Esophagus mucosa (tissue), 1 donor: ENCODE measurements at places on chromosomes 3 and 15.
A peak's percentile ranks its signal among the peaks of the same experiment; 100 is the strongest.

GRCh38 chr3:25724948-25725645 is 58.1 kb downstream of the NGLY1 start:
- peak; percentile 68 for ATAC-seq

- ATAC-seq = no peak
These were observed 14.1 kb downstream of the GPD1L start for GRCh38 chr3:32120471-32120870.

DNA sequence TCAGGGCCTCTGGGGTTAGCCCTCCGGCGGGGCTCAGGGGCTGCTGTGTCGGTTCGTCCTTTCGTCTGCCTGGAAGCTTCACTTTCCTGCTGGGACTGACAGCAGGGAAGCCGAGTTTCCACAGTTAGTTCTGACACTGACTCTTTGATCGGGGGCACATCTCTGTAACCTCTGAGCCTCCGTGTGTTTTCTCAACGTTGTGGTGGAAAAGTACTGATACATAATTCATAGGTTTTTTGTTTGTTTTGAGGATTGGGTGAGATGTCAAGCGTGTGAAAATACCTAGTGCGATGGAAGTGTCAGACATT is 481 bp downstream of the AP4E1 start:
- ATAC-seq = peak; percentile 12

GRCh38 chr3:52194485-52195290 is 3.3 kb upstream of the ALAS1 start:
- ATAC-seq = no peak

GRCh38 chr3:3005146-3005744 is 104.9 kb downstream of the IL5RA start:
- no peak for ATAC-seq

- ATAC-seq = no peak
These were observed 67.4 kb downstream of the PIK3R4 start for GRCh38 chr3:130679218-130679617.

DNA sequence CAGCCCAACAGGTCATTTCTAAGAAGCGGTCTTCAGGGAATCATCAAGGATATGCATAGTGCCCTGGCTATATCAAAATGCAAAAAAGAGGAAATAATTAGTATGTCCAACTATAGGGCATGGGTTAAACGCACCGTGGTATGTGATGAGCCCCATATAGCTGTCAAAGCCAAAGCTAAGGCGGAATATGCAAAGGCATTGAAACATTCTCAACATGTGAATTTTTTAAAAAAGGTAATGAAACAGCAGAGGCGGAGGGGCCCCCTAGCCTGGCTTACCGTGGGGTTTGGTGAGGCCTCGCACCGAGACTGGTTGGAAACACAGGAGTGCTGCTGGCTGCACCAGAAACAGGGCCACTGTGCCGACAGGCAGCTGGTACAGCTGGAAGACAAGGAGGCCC is 23.2 kb downstream of the PLXND1 start:
- no peak for ATAC-seq

- no peak for ATAC-seq
These were observed 47.9 kb upstream of the SYNM start for GRCh38 chr15:99057020-99057419.

DNA sequence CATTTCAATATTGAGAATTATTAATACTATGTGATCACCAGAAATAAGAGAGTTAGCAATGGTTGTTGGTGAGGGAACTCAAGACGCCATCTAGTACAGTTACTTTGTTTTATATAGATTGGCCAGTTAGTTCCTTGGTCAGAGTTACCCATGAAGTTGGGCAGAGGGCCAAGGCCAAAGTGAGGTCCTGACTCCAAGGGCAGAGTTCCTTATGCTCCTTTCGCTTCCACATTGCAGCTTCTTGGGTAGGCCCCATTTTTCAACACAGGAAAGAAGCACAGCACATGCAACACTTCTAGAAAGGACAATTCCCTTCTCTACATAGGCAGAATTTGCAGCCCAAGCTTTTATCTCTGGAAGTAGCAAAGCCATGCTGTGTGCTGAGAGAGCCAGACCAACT is 178.6 kb downstream of the KCNAB1 start:
- ATAC-seq = no peak

DNA sequence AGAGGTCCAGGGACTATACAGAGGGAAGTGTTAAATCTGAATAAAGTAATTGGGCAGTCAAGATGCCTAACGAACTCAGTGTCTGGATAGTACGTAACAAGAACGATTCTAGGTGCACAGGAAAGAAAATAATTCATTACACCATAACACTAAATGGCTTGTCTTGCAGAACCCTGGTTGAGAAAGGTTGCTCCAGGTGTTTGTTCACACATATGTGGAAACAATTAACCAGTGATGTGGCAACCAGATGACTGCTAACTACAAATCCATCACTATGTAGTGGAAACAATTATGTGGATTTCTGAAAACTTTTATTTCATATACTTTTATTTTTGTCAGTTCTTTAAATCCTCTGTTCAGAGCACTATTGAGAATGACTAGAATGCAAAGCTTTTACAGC is 10.4 kb upstream of the HDC start:
- ATAC-seq = no peak

GRCh38 chr3:64536166-64536565 is 151.6 kb downstream of the ADAMTS9 start:
- no peak for ATAC-seq

- peak; percentile 49 for ATAC-seq
These were observed 1.3 kb downstream of the KLF15 start for GRCh38 chr3:126355777-126356372.

DNA sequence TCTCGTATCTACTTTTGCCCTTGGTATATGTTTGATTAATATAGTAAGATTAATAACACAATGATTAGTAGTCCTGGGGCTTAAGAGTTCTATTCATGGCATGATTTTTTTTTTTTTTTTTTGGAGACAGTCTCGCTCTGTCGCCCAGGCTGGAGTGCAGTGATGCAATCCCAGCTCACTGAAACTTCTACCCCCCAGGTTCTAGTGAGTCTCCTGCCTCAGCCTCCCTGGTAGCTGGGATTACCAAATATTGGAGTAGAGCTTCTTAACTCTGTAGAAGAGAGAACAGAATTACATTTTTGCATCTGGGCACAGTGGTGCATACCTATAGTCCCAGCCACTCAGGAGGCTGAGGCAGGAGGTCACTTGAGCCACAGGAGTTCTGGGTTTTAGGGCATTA is 58.9 kb downstream of the RAB7A start:
- ATAC-seq = no peak

DNA sequence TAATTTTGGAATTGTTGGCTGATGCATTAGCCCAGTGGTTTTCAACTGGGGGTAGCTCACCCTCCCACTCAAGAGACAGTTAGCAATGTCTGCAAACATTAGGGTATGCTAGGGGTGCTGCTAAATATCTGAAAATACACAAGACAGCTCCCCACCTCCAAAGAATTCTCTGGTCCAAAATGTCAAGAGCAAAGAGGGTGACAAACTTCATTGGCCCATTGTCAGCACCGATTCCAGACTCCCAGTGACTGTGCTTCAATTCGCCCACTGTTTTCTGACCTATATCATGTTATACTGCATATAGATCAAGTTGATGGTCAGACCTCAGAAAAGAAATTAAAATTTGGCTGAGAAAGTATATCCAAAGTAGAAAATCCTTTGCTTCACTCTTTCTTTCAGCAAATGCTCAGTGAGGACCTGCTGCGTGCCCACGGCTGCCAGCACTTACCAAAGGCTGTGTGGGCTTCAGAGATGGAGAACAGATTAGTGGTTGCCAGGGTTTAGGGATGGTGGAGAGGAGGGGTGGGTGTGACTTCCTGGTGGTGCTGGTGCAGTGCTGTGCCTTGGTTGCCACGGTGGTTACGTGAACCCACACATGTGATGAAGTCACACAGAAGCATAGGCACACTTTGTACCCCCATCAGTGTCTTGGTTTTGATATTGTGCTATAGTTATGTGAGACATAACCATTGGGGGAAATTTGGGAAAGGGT is 204.0 kb downstream of the PLCL2 start:
- ATAC-seq = no peak

GRCh38 chr15:99565049-99565298 is 810 bp upstream of the MEF2A start:
- no peak for ATAC-seq

GRCh38 chr3:67198374-67198773 is 200.3 kb downstream of the KBTBD8 start:
- no peak for ATAC-seq

DNA sequence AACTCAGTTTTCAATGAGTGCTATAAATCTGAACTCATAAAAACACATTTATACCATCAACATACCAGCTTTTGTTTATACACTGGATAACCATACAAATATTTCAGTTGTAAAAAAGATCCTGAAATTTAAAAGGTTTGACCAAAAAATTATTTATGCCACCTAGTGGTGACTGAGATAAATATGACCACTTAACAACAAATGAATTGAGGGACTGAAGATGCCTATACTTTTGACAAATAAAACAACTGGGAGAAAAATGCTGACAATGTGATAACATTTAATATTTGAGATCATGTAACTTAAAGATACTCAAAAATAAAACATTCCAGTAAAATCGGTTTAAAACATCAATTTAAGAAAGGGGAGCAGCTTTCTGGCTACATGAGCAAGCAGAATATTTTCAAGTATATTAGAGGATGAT is 30.4 kb downstream of the ATG3 start:
- no peak for ATAC-seq

DNA sequence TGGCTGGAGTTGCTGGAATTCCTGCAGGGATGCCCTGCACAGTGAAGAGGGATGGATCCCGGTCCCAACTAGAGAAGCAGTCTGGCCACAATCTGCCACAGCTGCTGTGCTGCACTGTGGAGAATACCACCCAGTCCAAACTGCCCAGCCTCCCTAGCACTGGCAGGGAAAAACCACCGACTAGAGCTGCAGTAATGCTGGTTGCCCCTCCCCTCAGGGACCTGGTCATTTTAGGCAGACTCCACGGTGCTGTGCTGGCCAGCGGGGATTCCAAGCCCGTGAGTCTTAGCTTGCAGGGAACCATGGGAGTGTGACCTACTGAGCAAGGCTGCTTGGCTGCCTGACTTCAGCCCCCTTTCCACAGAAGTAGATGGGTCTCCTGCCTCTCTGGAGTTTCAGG is 478.0 kb upstream of the ATP11B start:
- no peak for ATAC-seq

GRCh38 chr3:102000620-102001209 is 151.4 kb downstream of the NFKBIZ start:
- peak; percentile 69 for ATAC-seq

GRCh38 chr3:176208283-176208682 is 989.0 kb downstream of the TBL1XR1 start:
- ATAC-seq = no peak

- no peak for ATAC-seq
These were observed 52.9 kb upstream of the TPRG1 start for GRCh38 chr3:189118896-189119295.

DNA sequence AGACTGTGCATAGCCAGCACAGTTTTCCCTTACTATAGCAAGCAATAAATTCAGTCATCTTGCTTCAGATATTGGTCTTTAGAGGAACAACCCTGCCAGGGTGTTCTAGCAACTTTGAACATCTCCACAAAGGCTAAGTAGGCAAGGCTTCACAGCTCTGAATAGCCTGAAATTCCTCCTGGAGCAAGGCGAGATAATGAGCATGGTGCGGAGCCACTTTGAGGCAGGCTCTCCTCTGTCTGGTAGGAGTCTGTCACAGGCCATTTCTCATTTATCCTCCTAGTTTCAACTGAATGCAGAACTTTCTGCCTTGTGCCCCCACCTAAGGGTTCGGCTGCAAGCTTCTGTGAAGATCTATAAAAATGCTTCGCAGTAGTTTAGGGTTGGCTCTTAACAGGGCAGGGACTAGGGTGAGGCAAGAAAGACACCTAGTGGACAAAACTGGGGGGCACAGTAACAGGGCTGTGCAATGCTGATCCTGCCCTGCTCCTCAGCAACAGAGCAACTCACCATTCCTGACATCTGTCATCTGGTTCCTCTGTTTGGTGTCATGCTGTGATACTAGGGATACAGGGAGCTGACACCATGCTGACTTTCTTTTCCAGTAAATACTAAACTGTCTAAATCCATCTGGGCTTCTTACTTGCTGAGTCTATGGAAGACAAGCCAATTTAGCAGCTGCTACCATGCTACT is 16.6 kb upstream of the EHHADH start:
- peak; percentile 60 for ATAC-seq

- no peak for ATAC-seq
These were observed 23.6 kb upstream of the DUT start for GRCh38 chr15:48307586-48307985.

DNA sequence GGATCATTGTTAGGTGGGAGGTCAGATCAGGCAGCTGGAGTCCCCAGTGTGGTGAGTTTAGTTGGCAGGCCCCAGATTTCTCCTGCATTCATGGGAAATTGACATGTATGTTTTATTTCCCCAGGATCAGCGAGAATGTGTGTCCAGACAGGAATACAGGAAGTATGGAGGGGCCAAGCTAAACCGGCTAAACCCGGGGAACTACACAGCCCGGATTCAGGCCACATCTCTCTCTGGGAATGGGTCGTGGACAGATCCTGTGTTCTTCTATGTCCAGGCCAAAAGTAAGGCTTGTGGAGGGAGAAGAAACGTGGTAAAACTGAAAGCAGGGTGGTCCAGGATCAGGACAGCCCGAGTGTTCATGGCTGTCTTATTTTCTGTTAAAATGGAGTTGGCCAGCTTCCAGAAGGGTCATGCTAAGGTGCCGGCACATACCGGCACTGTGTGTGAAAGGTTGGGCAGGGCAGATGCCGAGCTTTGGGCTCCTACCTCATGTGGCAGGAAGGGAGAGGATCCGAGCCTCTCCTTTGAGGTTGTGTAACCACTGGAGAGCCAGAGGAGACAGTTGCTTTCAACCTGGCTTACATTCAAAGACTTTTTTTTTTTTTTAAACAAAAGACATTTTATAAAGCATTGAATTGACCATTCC is 83.1 kb downstream of the PGPEP1L start:
- ATAC-seq = peak; percentile 68

DNA sequence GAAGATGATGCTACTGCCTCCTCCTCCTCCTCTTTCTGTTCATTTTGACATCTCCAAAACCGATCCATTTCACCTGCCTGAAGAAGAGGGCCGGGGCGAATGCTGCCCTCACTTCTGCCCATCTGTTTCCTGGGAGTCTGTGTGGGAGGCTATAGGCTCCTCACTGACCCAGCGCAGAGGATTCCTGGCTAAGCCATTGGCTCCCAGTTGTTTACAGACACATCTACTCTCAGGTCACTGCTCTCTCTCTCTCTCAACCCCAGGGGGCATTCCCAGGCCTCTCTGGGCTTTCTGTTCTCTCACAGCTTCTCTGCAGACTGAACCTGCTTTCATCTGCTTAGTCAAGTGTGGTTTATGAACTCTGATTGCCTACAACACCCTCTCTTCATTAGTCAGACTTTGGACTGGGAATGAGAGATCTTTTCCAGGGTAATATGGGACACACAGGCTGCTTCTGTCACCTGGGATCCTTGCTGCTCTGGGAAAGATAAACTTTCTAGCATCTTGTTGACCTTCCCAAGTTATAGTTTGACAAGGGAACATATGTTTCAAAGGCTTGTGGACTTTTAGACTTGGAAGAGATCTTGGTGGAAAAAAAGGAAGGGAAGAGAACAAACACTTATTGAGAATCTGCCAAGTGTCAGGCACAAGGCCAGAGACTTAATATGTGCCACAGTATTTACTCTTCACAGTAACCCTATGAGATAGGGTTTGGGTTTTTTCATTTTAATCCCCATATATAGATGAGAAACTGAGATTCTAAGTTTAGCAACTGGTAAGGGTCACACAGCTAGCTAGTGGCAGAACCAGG is 30.2 kb upstream of the USP3 start:
- ATAC-seq = peak; percentile 30
